Fibroblast of the aortic adventitia (primary cell): ENCODE measurements at places on chromosomes 1 and 21. TPM values are rescaled to one million over a fixed set of nuclear protein-coding genes. Genes with fewer than 3 reads are reported as not detected.

SLC27A3 gene
- total RNA-seq: 11.5 and 113 TPM in 2 replicates

PLCH2 gene
- 0.81 TPM in 1 of 2 replicates, not detected in the other for total RNA-seq

ESRRG gene
- total RNA-seq: 0.18 TPM in 1 of 2 replicates, not detected in the other

SHISA4 gene
- total RNA-seq: 19.4 and 20.9 TPM in 2 replicates

C1QTNF12 gene
- 0.65 and 1.4 TPM in 2 replicates for total RNA-seq

NADK gene
- total RNA-seq: 38.6 and 45.6 TPM in 2 replicates

CDK18 gene
- 0.27 and 1.6 TPM in 2 replicates for total RNA-seq

CD164L2 gene
- total RNA-seq: not detected in 2 replicates

FNDC5 gene
- 0.41 and 0.99 TPM in 2 replicates for total RNA-seq

TRIM67 gene
- not detected in 2 replicates for total RNA-seq

DNASE2B gene
- not detected in 2 replicates for total RNA-seq

CRNN gene
- not detected in 2 replicates for total RNA-seq

HSD3B2 gene
- total RNA-seq: not detected in 2 replicates

PRELP gene
- total RNA-seq: 1.4 and 3.7 TPM in 2 replicates

DNM3 gene
- total RNA-seq: 2.0 and 2.1 TPM in 2 replicates

UMODL1 gene
- not detected in 2 replicates for total RNA-seq

DCST1 gene
- not detected in 2 replicates for total RNA-seq

FAAH gene
- total RNA-seq: 0.18 and 0.65 TPM in 2 replicates

SLAMF1 gene
- total RNA-seq: not detected in 2 replicates

C1QA gene
- total RNA-seq: not detected in 2 replicates

NR5A2 gene
- total RNA-seq: 0.25 and 11.5 TPM in 2 replicates

GJB5 gene
- not detected in 2 replicates for total RNA-seq

EXOSC10 gene
- total RNA-seq: 63.6 and 64.6 TPM in 2 replicates

ACTL8 gene
- total RNA-seq: not detected in 2 replicates

DEPDC1 gene
- 1.6 and 36.1 TPM in 2 replicates for total RNA-seq

RNU1-1 gene
- total RNA-seq: under 0.01 and 2,882 TPM in 2 replicates

LCE1B gene
- total RNA-seq: not detected in 2 replicates

KCNJ6 gene
- total RNA-seq: under 0.01 TPM in 1 of 2 replicates, not detected in the other

PATJ gene
- total RNA-seq: 8.4 and 14.2 TPM in 2 replicates

SCP2 gene
- total RNA-seq: 188 and 507 TPM in 2 replicates

KCNQ4 gene
- not detected in 2 replicates for total RNA-seq

GPR25 gene
- total RNA-seq: not detected in 2 replicates

OR2L2 gene
- not detected in 2 replicates for total RNA-seq

TMEM269 gene
- 0.09 TPM in 1 of 2 replicates, not detected in the other for total RNA-seq

CFAP410 gene
- total RNA-seq: 9.4 and 17.7 TPM in 2 replicates

CYP4A22 gene
- total RNA-seq: not detected in 2 replicates

LRRC39 gene
- total RNA-seq: 0.36 and 3.7 TPM in 2 replicates

IL24 gene
- not detected in 2 replicates for total RNA-seq

CD101 gene
- 0.09 and 0.41 TPM in 2 replicates for total RNA-seq

GUCA2B gene
- total RNA-seq: not detected in 2 replicates

DNAJC28 gene
- total RNA-seq: 2.7 and 3.7 TPM in 2 replicates

PRKAA2 gene
- total RNA-seq: 0.16 and 3.7 TPM in 2 replicates

PLA2G2C gene
- total RNA-seq: not detected in 2 replicates

HHAT gene
- total RNA-seq: 4.7 and 8.5 TPM in 2 replicates

PRUNE1 gene
- 3.4 and 10.8 TPM in 2 replicates for total RNA-seq

C1orf198 gene
- total RNA-seq: 75.6 and 98.9 TPM in 2 replicates

PRKAB2 gene
- 14.8 and 16.3 TPM in 2 replicates for total RNA-seq

TFAP2E gene
- total RNA-seq: 0.18 and 0.25 TPM in 2 replicates

DCST2 gene
- total RNA-seq: 0.09 TPM in 1 of 2 replicates, not detected in the other
